ENCODE measurements at places on chromosomes 3 and 15.

GRCh38 chr3:44023961-44024593 lies 217.6 kb upstream of the TOPAZ1 start:
- no peak for DNase-seq

GRCh38 chr3:110184536-110184935 lies 847.2 kb upstream of the DPPA4 start:
- no peak for DNase-seq

GRCh38 chr3:18843188-18843587 lies 305.1 kb upstream of the KCNH8 start:
- no peak for DNase-seq

- DNase-seq: no peak
These were observed 1.1 kb downstream of the MTFMT start for GRCh38 chr15:65028338-65028737.

DNA sequence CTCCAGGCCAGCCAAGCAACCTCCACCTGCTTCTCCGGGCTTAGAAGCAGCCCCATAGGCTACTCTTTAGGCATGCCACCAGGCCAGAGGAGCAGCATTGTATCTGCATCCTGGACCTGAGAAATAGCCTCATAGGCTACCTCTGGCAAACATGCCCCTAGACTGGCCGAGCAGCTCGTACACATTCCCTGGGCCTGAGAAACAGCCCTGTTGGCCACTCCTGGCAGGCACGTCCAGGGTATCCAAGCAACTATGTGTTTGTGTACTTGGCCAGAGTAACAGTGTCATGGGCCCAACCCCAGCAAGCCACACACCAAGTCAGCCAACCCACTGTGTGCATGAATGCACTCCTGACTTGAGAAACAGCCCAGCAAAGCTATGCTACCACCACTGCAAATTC lies 498.7 kb upstream of the CDIN1 start:
- no peak for DNase-seq

GRCh38 chr3:14430053-14430452 lies 27.6 kb downstream of the SLC6A6 start:
- DNase-seq: no peak

DNA sequence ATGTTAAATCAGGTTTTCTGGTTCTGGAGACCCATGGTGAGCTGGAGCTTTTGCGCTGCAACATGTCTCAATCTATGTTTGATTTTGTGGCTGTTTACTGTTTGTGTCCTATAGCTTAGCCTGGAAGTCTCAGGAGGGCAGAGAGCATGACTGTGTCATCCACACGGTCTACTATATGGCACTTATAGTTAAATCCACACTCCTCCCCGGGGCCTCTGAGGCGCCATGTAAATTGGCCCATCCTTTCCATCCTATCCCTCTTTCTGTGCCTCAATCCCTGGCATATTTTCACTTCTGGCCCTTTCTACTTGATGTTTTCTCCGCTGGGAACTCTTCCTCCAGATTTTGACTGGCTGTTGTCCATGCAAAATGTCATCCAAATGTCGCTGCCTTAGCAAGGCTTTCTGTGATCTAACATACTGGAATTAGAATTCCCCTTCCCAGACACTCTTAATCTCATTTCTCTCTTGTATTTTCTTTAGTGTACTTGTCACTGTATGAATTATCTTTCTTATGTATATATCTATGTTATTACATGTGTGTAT lies 560.8 kb upstream of the RGMA start:
- DNase-seq: no peak

DNA sequence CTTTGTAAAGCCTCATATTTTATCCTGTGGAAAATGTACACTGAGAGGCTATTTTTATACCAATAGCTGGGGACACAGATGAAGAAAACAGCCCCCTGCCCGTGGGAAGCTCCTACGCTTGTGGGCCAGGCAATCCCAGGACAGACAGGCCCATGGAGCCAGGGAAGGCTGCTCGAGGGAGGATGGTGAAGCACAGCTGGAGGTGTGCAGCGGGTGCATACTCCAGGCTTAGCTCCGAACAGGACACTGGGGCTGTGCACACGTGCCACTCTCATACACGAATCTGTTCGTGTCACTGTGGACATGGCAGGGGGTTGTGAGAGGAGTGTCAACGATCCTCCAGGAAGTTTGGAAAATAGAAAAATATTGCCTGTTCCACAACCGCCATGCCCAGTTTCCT lies 36.1 kb downstream of the SMAD6 start:
- no peak for DNase-seq

Data from activated CD8-positive, alpha-beta memory T cell treated with anti-CD3 and anti-CD28 coated beads, Interleukin-2, amount 50 U/mL, for 4 hours (primary cell).